CD4-positive, alpha-beta T cell treated with Interferon alpha-2 for 1 hour (primary cell): ENCODE measurements at places on chromosomes 16 and 17.

GRCh38 chr17:79341816-79342215 lies 267.2 kb downstream of the ENGASE start:
- no peak for DNase-seq

DNA sequence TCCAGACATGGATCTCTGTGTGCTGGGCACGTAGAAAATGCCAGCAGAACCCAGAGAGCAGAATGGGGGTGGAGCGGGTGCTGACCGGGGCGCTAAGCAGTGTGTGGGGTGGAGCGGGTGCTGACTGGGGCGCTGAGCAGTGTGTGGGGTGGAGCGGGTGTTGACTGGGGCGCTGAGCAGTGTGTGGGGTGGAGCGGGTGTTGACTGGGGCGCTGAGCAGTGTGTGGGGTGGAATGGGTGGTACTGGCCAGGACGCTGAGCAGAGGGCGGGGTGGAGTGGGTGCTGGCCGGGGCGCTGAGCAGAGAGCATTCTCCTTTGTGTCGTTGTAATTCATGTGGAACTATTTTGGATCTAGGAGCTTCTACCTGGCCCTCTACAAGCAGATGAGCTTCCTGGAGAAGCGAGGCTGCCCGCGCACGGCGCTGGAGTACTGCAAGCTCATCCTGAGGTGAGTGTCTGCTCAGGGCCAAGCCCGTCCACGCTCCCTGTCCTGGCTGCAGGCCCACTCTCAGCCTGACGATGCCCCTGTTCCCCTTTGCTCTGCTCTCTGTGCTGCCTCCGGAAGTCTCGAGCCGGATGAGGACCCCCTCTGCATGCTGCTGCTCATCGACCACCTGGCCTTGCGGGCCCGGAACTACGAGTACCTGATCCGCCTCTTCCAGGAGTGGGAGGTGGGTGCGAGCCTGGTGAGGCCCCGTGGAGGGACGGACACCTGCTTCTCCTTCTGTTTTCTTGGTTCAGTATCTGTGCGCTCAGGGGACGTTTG lies 20.3 kb upstream of the MC1R start:
- DNase-seq = no peak

DNA sequence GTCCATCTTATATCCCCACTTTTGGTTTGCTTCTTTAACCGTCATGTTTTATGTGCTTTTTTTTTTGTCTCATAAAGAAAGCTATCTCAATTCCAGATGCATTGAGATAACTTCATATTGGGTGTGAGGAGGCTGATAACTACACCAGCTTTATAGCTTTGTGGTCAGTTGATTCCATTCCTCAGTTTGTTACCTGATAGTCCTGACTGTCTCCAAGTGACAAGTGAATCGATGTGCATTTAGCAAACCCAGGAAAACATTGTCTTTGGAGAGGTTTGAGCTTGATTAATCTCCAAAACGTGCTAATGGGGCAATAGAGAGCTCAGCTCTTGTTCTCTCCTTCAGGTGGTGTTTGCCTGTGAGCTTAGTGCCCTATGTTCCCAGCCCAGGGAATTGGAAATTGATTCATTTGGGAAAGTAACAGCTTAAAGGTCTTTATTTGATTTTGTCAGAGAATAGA lies 22.7 kb downstream of the HS3ST3B1 start:
- DNase-seq = no peak

DNA sequence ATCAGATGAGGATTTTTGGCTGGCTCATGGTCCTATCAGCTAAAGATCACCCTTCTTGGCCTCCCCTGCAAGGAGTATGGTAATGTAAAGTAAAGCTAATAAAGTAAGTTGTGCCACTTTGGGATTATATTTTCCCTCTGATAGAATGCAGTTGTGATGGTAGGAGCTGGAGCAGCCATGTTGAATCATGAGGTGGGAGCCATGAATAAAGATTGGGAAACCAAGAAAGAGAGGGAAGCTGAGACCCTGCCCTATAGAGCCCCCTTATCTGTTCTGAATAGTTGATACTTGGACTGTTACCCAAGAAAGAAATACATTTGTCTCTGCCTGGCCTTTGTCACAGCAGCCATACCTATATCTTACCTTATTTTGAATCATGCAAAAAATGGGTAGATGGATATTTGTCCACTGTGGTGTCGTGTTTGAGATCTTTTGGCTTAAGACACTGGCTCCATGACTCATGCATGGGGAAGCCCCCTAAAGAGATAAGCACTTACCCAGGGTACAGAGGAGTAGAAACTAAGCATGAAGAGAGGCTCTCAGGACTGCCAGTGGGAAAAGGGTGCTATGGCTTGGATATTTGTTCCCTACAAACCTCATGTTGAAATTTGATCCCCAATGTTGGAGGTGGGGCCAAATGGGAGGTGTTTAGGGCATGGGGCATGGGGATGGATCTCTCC lies 17.7 kb upstream of the TVP23A start:
- no peak for DNase-seq

DNA sequence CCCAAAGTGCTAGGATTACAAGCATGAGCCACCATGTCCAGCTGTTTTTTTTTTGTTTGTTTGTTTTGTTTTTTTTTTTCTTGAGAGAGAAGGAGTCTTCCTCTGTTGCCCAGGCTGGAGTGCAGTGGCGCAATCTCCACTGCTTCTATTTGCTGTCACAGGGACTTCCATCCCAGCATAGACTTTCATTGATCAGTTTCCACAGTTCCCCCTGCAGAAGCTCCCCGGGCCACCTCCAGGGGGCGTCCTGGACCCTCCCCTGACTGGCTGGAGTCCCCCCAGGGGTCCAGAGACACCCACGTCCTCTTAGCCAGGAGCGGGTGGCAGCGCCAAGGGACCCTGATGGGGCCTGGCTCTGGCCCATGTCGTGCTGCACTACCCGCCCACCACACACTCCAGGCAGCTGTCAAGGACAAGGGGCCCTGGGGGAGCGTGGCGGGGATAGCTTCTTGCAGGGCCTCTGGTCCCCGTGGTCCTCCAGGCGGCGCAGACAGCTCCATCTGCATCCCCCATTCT lies 3.1 kb upstream of the NPW start:
- DNase-seq = no peak

GRCh38 chr16:84687715-84688114 lies 12.1 kb upstream of the USP10 start:
- DNase-seq = no peak

- no peak for DNase-seq
Observed at GRCh38 chr16:57044931-57045693, 47.3 kb upstream of the CPNE2 start.

DNA sequence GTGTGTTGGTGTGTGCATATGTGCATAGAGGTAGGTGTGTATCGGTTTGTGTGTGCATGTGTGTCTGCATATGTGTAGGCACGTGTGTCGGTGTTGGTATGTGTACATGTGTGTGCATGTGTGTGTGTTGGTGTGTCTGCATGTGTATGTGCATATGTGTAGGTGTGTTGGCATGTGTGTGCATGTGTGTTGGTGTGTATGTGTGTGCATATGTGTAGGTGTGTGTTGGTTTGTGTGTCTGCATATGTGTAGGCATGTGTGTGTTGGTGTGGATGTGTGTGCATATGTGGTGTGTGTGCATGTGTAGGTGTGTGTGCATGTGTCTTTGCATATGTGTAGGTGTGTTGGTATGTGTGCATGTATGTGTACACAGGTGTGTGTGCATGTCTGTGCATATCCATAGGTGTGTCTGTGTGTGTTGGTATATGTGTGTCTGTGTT lies 3.9 kb upstream of the AATK start:
- DNase-seq = no peak

- no peak for DNase-seq
Observed at GRCh38 chr17:59441464-59442096, 110.1 kb downstream of the YPEL2 start.

DNA sequence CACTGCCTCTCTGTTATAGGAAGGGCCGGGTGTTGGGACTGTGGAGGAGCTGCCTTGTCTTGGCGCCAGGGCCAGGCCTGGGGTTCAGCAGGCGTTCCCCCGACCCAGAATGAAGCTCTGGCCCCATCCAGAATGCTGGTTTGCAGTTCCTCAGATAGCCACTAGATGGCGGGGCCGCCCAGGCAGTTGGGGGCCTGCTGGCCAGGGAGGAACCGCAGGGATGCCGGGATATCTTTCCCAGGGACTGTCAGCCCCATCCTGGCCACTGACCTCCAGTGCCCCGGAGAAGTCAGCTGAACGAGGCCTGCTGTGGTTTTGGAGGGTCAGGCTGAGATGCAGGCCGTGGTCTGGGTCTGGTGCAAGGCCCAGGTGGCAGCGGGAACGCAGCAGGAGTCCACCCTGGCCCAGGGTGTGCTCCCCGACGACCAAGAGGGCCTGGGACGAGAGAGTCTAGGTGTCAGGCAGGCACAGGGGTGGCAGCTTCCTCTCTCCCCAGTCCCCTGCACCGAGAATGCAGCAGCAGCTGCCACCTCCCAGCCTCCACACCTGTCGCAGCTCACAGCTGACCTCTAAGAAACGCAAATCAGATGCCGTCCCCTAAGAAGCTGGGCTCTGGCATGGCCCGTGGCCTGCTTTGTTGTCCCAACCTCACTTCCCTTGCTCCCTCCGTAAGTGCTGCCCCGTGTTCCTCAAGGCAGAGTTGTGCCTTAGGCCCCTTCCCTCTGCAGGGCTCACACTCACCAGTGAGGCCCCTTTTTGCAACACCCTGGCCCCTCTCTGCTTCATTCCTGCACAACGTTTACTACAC lies 51.2 kb downstream of the RMI2 start:
- peak; percentile 48 for DNase-seq

DNA sequence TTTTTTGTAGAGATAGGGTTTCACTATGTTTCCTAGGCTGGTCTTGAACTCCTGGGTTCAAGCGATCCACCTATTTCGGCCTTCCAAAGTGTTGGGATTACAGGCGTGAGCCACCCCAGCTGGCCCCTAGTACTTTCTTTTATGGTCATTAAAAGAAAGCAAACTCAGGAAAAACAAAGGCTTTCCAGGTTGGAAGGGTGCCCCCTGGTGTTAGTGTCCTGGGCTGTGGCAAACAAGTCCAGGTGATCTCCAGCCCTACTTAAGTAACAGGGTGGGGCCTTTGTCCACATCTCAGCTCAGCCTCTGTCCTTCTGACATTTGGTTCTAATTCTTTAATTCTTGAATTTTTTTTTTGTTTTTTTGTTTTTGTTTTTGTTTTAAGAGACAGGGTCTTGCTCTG lies 6.9 kb downstream of the IGFBP4 start:
- DNase-seq = peak; percentile 20

DNA sequence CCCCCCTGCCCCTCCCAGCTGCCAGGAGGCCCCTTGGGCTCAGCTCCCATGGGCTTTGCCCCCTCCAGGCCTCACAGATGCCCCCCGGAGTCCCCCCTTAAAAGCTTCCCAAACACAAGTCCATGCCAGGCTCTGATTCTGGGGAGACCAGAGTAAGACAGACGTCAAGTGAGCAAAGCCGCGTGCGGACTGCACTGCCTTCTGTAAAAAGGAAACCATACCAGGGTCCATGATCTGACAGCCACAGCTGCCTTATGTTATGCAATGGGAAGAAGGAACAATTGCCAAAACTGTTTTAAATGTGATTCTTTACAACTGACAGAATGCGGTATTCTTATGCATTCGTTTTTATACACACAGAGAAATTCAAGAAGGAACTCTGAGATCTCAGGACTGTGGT lies 17.9 kb upstream of the HEXD start:
- DNase-seq = no peak

DNA sequence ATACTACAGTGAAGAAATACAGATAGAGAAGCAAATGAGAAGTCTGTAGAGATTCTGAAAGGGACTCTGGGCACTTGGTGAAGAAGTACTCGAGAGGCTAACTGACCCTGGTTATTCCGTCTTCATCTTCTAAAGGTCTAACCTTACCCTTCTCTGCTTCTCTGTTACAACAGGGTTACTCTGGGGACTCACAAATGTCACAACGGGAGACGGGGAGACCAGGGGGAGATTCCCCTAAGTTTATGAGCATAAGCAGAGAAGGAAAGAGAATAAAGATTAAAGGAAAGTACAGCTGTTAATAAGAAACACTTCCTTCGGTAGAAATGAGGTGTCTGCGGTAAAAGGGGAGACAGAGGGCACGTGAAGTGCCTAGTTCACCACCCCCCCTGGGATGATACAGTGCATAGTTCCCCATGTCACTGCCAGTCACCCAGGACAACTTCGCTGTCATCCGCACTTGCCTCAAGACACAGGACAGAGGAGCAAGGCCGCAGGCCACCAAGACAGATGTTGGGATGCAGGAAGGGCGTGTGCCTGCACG lies 75.2 kb upstream of the TRAP1 start:
- no peak for DNase-seq

GRCh38 chr17:36463916-36464764 lies 22.3 kb upstream of the ZNHIT3 start:
- DNase-seq = peak; percentile 31

DNA sequence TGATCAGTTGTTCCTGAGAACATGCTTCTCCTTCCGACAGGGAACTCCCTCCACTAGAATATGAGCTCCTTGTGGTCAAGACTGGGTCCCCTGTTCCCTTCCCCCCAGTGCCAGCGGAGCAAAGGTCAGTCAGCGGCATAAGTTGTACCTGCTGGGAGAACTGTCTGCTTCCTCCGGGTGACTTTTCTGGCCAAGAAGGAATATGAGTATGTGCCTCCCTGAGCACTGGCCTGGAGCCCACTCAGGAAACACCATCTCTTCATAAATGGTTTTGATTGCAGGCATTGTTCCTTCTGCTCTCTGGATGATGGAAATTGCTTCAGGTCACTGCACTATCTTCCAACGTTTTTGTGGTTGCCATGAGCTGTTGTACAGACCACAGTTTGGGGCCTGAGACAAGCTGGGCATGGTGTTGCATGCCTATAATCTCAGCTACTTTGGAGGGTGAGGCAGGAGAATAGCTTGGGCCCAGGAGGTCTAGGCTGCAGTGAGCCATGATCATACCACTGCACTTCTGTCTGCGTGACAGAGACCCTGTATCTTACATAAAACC lies 2.9 kb upstream of the P4HB start:
- DNase-seq = no peak

DNA sequence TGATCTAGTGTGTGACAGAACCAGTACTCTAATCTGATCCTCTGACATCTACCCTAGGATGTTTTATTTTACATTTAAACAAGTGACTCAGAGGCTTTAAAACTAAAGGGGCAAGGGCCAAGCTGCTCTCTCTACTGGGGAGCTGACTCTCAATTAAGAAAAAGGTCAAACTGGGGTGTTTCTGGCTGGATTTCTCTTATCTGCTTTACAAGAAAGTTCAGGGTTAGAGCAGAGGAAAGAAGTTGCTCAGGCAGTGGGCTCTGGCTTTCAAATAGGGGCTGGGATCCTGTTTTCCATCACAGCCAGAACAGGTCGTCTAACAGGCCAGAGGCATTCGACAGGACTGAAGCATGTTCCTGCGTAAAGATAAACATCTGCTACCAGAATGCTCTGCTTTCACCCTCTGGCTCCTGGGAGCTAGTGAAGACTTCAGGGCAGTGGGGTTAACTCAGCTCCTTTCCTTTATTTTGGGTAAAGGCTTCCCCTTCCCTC lies 8.5 kb downstream of the MMP28 start:
- DNase-seq = no peak

DNA sequence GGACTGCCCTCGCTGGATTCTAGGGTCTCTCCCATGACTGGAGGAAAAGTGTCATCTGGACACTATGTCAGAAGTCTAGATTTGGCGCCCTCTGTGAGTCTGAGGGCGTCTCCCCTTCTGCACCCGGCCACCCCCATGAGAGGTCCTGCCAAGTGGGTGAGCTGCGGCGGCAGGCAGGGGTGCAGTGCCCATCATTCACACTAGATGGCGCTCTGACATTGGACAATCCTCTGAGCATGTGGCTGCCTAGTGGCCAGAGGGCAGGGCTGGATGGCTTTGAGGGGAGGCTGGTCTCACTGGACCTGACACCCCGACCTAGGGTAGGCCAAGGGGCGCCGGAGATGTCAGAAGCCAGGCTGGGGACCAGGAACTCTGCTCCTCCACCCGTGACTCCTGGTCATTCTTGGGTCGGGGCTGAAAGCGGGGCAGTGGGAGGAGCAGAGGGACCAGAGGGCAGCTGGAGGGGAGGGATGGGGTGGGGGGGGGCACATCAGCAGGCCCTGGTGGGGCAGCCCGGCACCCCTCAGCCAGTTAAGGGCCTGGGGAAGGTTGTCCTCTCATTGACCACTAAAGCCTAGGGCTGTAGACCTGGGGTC lies 28.0 kb downstream of the MRM1 start:
- peak; percentile 71 for DNase-seq
